ENCODE measurements at places on chromosomes 5 and 9.
A peak's percentile ranks its signal among the peaks of the same experiment; 100 is the strongest.

- no peak for DNase-seq
Measured at GRCh38 chr5:39902626-39903025, 477.8 kb upstream of the DAB2 start.

DNA sequence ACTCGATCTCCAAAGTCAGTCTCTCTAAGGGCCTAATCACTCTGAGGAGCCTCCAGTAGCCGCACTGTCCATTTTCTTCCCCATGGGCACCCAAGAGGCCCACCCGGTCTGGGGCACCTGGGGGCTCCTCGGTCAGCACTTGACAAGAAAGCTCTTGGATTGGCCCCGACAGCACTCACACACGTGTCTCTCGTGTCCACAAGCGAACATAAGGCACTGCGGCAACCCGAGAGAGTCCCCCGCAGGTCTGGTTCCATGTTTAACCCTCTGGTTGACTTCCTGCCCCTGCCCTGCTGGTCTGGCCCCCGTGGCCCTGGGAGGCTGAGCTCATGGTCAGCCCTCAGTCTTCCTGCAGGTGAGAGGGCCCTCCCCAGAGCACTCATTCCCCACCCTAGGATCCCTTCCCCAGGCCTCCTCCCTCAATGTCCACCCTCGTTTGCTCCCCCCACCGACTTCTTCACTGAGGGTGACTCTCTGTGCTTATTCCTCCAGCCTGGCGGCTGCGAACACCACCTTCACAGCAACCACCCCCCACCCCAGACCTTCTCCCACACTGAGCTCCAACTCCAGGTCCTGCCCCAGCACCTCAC is 16.3 kb upstream of the LRRC14B start:
- DNase-seq = no peak

- DNase-seq = no peak
Measured at GRCh38 chr5:10936081-10936855, 175.2 kb upstream of the DAP start.

DNA sequence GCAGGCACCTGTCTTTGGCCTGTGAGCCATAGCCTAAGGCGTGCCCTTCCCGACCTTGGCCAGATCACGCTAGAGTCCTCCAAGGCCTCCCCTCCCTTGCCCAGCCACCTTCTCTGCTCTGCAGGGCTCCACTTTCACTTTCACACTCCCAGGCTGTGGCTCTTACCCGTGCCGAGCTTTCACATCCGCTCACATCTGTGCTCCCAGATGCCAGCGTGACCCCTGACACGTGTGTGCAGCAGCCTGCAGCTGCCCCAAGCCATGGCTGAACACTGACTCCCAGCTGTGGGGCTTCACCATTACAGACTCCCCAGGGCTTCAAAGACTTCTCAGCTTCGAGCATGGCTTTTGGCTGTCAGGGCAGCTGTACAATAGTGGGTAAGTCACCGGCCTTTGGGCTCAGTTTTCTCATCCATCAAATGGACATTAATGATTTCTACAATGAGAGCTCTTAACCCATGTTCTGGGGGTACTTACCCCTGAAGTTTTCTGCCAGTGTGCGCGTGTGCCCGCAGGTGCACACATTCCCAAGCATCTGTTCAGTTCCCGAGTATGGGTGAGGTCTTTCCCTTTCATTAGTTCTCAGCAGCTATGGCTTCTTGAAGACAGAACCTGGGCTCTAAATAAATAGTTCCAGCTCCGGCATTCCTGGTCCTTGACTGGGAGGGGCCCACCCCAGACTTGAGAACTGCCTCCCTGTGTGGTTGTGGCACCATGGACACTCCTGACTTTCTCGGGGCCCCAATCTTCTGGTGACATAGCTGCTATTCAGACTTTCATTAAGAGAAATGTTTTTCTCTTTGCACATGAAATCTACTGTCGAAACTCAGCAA is 118.6 kb downstream of the RGS3 start:
- peak; percentile 63 for DNase-seq

- DNase-seq = no peak
Measured at GRCh38 chr5:141611289-141611688, 7.5 kb downstream of the DIAPH1 start.

GRCh38 chr9:105299190-105299854 is 54.9 kb downstream of the SLC44A1 start:
- no peak for DNase-seq

- DNase-seq = no peak
Measured at GRCh38 chr9:114969269-114969668, 38.9 kb upstream of the TNFSF8 start.
